ENCODE measurements at places on chromosomes 6 and 20.

- no peak for DNase-seq
Measured at GRCh38 chr20:15931897-15932296, 641.4 kb downstream of the KIF16B start.

DNA sequence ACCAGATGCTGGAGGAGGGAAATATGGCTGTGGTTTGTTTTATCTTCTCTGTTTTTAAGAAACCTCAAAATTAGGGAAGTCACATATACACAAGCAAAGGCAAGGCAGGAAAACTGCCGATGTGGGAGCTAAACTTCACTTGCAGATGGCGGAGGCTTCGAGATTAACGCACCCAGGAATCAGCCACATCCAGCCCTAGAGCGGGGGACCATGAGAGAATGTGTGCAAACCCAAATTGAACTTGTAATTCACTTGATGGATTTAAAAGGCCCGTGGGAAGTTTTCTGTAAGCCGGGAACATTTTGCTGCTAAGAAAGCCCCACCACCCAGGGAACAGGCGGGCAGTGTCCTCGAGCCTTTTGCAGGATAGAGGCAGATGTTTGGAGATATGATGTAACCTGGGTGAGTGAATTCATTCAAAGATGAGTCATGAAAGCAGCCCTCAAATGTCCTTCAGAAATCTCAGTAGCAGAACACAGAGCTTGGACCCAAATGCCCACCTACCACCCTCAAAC, 39.9 kb downstream of the PREX1 start:
- DNase-seq, result no peak

DNA sequence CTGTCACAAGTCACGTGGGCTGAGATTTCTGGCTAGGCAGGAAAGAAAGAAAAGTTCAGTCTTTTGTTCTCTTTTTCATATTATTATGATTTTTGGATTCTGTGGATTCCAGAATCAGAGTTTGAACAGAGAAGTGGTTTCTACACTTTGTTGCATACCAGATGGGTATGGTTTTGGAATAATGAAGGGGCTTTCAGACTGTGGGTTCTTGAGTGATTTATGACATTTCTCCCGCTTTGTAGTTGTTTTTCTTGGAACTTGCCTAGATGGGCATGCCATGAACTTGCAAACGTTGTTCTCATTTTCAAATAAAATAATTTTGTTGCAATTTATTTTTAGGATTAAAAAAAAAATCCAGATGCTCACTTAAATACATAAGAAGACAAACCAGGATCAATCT, 34.4 kb downstream of the CBFA2T2 start:
- DNase-seq, result no peak

- no peak for DNase-seq
Measured at GRCh38 chr6:162900503-162900902, 172.7 kb downstream of the PACRG start.

All from activated naive CD4-positive, alpha-beta T cell treated with anti-CD3 and anti-CD28 coated beads, Interleukin-2, amount 10 ng/mL, durations not matched to agents 7 days and 5 days (primary cell).